ENCODE measurements at places on chromosomes 1 and 21.

- no peak for DNase-seq
These were observed 97.8 kb downstream of the MRPL37 start for GRCh38 chr1:54297596-54298283.

GRCh38 chr1:206922524-206922923 lies 783 bp upstream of the FCMR start:
- DNase-seq = no peak

DNA sequence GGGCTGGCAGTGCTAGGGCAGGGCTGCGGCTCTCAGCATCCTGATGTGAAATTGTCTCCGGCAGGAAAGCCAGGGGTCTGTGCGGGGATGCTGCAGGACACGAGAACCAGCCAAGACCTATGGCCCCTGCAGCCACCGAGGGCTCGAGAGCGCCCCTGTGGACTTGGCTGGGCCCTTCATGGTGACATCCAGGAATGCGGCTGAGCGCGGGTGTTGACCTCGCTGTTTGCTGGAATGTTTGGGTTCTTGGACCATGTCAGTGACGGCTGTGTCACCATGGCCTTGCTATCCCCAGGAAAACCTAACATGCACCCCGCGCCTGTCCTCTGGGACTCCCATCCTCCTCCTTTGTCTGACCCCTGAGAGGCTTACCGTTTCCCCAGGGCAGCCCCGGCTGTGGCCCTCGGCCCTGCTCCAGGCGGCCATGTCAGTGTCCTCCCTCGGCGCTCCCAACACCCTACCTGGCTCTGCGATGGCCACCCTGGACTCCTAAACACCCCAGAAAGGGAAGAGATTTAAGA lies 14.3 kb upstream of the C1orf174 start:
- DNase-seq = no peak

GRCh38 chr1:150477733-150478132 lies 9.5 kb upstream of the TARS2 start:
- no peak for DNase-seq

DNA sequence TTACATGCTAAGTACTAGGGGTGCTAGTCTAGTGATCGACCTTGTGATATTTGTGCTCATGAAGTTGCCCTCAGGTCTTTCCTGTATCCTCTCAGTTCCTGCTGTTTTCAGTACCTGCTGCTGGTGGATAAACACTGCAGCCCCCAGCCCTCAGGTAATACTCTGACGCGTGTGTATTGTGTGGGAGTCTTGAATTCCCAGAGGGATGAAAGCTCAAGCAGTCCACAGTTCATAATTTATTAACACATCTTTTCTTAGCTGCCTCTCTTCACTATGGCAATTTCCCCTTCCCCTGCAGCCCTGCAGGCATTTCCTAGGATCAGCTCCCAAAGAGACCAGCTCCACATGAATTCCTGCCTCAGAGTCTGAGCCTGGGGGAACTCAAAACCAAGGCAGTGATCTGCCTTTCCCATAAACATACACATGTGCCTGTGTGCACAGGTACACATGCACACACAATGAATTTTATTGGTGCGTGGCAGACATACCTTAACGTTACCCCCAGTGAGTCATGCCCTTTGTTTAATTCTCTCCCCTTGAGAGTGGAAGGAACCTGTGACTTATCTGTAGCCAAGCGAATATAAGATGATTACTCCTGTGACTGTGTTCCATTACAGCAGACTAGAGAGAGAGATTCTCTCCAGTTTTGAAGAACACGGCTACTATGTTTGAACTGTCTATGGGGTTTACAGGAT lies 14.1 kb upstream of the HMGCS2 start:
- DNase-seq = no peak

DNA sequence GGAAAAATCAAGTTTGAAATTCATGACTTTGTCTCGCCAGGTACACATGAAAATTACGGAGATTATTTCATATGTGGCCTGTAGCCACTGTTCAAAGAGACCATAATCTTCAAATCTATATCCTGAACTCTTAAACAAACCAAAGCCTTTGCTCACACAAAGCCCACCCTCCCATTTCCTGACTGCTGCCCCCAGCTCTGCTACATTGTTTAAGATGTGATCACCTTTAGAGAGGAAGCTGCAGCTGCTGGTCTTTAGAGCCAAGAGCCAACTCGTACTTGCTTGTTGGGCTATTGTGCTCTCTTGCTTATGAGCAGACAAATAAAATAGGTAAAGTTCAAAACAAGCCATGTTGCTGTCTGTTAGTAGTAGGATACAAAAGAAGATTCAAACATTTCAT lies 71.9 kb downstream of the DTL start:
- DNase-seq = no peak

DNA sequence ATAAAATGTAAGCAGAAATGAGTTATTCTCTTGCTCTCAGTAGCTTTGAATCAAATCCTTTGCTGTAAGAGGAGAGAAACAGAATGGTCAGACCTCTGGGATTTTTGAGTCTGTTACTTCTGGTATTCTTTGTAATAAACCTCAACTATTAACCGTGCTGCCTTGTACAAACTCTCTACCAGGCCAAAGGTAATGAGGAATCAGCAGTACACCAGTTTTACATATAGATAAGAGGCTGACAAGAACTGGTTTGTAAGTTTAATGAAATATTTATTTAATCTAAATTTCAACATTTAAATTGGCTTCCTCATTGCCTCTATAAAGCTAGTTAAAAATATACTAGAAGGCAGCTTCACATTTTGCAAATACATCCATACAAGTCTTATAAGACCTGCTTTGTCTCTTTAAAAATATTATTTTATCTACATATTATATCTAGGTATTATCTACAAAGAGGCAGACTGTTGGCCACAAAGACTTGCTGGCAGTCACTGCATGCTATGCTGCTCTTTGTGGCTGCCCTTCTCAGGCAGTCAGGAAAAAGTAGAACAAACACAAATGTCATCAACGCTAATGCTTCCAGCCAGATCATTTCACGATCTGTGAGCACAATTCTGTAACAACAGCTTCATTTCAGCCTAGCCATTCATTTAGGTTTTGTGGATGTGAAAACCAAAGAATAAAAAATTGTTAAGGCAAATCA lies 173.0 kb downstream of the GABPA start:
- no peak for DNase-seq

- DNase-seq = no peak
These were observed 599.7 kb downstream of the KIF26B start for GRCh38 chr1:245754463-245754961.

GRCh38 chr1:162145966-162146696 lies 76.6 kb downstream of the NOS1AP start:
- no peak for DNase-seq

DNA sequence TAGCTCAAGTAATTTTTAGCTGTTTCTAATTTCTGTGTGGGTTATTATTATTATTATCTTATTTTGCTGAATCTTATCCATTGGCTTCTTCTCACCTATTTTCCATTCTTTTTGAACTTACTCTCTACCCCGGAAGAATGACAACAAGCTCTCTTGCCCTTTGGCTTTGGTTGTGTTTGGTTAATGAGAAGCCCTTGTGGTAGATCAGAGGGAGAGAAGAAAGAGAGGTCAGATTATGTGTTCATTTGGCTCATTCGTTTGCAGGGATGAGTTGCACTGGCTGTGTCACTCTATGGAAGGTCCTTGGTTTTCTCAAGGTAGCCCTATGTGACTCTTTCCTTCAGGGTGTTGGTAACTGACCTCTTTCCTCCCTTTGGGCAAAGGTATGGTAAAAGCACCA lies 391.9 kb downstream of the LMO4 start:
- no peak for DNase-seq

DNA sequence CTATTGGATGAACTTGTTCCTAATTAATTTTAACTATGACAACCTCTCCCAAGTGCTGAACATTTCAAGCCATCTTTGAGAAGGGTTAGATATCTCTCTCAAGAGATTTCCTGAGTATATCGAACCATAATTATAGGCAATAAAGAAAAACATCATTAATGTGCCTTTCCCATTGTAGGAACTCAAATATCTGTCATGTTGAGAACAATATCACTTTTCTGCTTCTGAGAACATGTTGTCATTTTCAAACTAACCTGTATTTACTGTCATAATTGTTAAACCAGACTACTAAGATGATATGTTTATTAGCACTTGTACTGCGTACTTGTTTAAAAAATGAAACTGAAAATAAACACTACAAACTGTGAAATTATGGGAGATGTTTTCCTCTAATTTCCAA lies 4.3 kb downstream of the EPS15 start:
- DNase-seq = no peak

DNA sequence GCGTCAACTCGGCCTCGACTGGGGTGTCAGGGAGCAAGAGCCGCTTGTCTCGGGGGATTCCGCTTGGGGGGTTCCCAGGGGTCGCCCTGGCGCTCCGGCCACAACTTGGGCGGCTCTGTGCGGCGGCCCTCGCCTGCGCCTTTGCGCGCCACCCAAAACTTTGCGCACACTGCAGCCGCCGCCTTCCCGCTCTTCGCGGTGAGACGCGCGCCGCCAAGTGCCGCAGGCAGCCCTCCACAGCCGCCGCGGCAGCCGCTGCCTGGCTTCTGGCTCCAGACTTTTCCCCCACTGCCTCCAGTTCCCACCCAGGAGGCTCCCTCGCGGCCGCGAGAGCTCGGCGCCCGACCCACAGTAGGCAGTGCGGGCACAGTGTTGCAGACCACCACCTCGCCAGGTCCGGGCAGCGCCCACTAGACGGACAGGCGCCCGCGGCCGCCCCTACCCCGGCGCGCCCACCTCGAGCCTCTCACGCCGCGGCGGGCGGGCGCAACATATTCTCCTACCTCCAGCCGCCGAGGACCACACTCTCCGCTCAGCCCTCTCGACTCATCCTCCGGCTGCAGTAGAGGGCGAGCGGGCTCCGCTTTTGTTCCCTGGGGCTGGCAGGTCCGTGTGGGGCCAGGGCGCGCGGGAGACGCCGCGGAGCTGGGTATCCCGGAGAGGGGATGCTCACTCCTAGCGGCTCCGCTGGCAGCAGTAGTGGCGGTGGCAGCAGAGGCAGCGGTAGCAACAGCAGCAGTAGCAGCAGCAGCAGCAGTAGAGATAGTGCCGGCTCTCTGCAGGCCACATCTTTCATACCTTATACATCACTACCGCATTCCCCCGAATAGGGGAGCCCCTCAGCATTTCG lies 296.6 kb downstream of the OMA1 start:
- no peak for DNase-seq

DNA sequence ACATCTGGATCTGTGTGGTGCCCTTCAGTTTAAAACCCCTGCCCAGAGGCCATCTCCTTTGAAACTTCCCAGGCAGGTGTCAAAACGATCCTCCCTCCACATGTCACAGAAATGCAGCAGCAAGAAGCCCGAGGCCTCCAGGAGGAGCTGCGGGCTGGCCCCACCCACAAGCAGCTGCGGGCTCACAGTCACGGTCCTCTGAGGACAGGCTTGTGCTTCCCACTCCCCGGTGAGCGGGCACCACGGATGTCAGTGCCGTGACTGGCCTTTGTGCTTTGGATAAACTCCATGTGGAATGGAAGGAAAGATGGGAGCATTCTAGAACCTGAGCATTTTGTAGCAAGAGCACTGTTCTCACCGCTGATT lies 65.8 kb downstream of the SIK1 start:
- DNase-seq = no peak

- no peak for DNase-seq
These were observed at the start of gene CRABP2 for GRCh38 chr1:156705321-156705917. Gene CRABP2 (minus strand): TSS chr1:156705583. CDS start chr1:156705446, 137 bp downstream.

DNA sequence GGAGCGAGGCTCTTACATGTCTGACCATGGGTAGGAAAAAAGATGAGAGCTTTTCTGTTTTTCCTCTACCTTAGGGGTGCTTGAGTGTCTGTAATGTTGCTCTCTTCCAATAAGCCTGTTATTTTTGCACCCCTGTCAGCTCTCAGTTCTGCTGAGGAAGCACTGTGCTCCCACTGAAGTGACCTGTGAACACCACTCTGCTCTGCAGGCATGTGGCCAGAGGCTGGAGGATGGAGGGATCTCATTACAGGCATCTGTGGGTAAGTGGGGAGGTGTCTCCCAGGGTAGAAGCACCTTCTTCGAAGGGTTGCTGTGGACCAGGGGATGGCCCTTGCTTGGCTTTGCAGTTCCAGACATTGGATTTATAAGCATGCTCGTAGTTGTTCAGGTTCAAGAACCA lies 56.8 kb upstream of the RBM15 start:
- no peak for DNase-seq

GRCh38 chr1:115073298-115074087 lies 15.8 kb downstream of the TSPAN2 start:
- DNase-seq = no peak

DNA sequence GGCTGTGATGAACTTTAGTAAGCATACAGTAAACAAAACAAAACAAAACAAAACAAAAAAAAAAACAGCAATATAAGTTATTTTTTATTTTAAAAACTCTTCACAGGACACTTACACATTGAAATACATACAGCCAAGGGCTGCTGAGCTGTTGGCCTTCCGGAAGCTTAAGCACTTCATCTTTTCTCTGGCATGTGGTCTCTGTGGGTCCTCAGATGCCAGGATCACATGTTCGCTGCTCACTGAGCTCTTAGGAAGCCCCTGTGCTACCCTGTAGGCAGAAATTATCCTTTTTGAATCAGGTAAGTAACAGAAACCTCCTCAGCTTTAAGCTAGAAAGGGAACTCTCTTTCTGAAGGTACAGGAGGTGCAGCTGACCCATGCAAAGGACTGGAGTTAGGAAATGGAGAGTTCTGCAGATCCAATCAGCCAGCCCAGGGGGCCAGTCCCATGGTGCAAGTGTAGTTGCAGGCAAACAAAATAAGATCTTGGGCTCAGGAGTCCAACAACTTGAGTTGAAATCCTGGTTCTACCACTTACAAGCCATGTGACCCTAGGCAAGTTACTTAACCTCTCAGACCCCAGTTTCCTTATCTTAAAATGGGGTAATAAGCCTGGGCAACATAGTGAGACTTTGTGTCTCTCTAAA lies 22.4 kb upstream of the MED18 start:
- DNase-seq = no peak

DNA sequence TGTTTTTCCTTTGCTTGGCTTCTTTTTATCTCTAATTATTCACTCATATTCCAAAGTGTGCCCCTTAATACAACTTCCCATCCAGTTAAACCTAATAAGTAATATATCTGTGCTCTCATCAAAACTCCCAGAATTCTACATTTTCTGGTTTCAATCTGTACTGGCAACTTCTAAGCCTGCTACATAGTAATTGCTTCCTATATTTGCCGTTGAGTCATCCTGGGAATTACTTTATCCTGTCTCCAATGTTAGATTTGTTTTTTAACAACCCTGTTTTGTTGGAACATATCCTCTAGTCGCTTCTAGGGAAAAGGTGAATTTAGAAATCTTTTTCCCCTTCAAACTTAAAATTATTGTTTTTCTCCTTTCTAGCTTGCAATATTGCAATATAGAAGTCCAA lies 620.5 kb upstream of the PKN2 start:
- DNase-seq = no peak

DNA sequence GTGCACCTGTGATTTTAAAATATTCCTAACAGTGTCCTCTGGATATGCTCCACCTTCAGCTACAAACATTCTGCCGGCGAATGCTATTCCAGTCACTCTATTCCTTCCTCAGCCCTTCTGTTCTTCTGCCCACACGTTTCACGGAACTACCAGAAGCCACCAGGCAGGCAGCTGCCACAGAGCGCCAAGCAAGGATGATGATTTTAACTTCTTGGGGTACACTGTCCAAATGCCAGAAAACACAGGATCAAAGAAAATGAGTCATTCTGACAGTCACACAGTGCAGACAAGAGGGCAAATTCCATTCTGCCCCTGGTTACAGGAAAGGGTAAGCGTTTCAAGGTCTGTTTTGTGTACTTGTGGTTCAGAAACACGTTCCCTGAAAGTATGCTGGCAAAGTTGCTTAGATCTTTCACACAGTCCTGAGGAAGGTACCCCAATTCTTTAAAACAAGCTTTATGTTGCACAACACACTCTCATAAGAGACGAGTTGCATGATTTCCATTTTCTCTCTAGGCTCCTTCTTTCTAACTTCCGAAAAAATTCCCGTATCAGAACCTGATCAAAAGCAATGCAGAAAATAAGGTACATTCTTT lies 508.3 kb upstream of the PKN2 start:
- no peak for DNase-seq

Measured in activated CD4-positive, alpha-beta T cell treated with anti-CD3 and anti-CD28 coated beads, Interleukin-2, amount 50 U/mL, for 24 hours (primary cell).